ENCODE measurements at places on chromosomes 2 and 18. TPM values are rescaled to one million over a fixed set of nuclear protein-coding genes. Genes with fewer than 3 reads are reported as not detected.

- no peak for DNase-seq
Measured at GRCh38 chr2:158716121-158716791, 78.9 kb upstream of the DAPL1 start.

DNA sequence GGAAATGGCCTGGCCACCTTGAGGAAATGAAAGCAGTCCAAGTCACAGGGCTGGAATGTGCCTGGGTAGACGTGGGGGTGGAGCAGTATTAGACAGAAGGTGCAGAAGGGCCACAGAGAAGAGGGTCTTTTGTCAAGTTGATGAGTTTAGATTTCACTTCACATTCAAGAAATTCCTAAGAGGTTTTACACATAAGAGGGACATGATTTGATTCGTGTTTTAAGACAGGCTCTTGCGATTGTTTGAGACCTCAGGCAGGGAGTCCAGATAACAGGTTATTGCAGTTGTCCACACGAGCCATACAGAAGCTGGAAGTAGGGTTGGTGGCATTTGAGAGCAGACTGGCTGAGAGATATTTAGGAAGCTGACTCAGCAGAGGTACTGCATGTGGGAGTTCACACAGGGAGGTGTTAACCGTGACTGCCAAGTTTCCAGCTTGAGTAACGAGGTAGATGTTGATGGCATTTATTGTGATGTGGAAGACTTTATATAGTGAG, 64.6 kb downstream of the NEB start:
- DNase-seq: no peak

- DNase-seq: no peak
Measured at GRCh38 chr2:155748131-155748530, 584.4 kb downstream of the NR4A2 start.

DNA sequence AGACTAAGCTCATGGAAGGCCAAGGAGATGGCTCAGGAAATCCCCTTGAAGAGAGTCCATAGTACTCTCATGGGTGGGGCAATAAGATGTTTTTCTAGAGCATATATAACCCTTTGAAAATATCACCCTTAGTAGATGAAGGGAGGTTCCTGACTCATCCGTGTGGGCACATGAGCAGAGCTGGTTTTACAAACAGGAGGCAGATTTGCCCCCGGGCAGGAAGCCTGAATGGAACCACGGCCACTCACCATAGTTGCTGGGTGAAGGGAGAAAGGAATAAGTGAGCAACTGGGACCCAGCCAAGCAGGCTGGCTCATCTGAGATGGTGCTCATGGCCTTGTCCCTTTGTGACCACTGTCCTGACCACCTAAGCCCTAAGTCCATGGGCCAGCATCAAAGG, 29.0 kb upstream of the MAPRE3 start:
- DNase-seq: no peak

DNA sequence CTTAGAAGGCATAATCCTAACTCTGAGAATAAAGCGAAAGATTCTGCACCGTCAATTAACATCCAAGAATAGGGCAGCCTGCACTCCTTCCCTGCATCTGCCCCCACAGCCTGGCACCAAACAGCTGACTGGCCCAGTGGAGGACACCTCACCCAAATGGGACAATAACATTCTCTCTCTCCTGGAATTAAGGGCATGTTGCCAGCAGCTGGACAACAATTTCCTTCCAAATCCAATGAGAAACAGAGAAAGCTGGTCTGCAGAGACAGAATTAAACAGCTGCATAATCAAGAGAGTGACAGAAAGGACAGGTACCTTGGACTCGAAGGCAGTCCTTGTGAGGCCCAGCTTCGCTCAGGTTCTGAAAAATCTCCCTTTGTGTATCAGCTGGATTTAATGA, 15.0 kb downstream of the COX7A2L start:
- no peak for DNase-seq

DNA sequence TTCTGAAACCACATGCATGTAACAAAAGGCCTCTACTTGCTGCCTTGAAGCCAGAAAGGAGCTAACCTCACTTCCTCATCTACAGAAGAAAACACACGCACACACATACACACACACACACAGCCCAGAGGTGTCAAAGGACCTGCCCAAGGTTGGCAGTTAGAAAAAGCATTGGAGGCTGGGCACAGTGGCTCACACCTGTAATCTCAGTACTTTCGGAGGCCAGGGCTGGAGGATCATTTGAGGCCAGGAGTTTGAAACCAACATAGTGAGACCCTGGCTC, 125.9 kb upstream of the RNF152 start:
- no peak for DNase-seq

DNA sequence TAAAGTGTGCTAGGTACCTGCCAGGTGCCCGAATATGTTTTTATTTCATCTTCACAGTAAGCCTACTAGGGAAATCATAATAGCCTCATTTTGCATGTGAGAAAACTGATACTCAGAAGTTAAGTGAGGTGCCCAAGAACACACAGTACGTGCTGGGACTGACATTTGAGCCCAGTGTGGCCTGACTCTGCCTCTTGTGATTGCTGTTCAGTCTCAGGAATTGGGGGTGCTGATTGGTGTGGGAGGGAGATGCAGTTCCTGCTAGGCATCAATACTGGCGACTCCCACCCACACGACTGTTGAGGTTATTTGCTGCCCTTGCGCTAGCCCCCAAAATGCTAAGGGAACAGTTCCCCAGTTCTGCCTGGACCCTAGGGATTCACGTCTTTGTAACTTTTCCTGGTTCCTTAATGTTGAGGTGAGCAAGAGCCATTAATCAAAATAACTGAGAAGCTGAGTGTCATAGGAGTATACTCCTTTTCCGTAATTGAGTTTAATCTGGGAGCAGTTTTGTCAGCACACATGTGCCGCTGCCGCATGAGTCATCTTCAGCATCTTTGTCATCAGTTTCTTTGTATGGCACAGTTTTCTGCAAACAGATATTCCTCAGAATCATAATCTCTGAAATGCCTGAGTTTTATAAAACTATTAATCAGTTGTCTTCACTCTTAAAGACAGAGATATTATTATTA, 120.7 kb downstream of the NCK2 start:
- DNase-seq: no peak

- DNase-seq: no peak
Measured at GRCh38 chr2:6926071-6926732, 9.0 kb downstream of the RNF144A start.

DNA sequence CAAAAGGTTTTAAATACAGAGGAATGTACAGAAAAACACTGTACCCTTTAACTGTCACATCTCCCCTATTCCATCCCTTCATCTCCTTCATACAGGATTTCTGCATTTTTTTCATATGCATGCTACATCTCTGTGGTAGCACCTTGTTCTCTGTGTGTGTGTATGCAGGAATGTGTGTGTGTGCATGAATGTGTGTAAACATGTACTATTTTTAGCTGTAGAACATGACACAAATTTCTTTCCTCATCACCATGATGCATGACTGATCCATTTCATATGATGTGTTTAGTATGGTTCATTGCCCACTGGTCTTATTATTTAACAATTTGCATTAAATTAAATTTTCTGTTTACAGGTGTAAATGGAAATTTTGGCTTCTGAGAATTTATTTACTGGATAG, 21.5 kb upstream of the ZEB2 start:
- DNase-seq: no peak

DNA sequence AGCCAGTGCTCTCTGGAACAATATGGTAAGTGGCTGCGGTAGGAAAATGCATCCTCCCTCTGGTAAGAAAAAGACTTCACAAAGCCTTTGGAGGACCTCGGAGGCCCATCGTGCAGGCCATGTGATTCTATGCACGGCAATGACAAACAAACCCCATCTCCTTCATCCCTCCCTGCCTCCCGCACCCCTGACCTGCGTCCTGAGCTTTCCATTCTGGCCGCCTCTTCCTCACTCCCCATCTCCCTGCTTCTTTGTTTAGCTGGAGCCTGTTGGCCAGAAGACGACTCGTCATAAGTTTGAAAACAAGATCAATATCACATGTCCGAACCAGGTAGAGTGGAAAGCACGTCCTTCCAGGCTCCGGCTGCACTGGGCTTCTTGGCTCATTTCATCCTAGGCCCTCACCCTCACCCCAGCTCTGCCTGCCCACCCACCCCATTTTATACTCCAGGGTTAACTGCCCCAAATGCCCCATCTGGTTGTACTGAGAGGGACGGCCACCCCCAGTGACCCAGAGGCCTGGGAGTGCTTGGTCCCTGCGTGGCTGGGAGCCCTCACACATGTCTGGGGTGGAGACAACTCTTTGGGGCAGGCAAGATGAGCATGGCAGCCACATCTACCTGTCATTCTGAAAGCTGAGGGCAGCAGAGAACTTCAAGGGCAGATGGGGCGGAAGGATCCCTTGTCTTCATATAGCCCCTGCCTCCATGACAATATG, 94.0 kb downstream of the PLB1 start:
- no peak for DNase-seq

- DNase-seq: no peak
Measured at GRCh38 chr18:22429564-22429963, 11.8 kb upstream of the CTAGE1 start.

DNA sequence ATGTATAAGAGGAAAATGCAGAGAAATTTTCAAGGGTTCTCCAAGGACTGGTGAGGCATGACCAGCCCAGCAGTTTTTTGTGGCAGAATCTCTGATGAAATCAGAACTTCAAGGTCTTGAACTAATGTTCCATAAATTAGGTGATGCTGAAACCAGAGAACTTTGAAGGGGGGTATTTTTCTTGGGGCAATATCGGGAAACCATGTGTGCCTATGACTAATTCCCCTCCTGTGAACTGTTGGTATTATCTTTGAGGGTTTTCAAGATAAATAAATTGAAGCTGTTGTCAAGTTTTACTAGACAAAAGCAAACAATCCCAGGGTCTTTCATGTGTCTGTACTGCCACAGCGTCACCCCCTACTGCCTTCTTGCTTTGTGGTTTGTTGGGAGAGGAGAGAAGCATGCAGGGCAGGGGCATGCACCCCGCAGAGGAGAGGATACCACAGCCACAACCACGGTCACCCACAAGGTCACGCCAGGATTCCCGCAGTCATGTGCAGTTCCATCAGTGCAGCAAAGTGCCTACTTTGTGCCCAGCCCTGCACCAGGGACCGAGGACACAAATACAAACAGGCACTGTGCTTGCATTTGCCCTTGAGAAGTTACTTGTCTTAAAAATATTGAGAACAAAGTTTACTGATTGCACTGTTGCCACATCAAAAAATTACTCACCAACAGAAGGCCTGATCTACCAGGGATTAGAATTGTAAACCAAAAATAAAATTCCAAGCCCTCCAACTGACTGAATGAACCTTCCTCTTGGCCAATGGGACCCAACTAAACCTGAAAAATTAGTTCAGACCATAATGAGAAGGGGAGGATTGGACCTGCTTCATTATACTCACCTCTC, 413.3 kb upstream of the TRIB2 start:
- no peak for DNase-seq

The GPBAR1 gene
- total RNA-seq: 0.88 TPM

The TMEM17 gene
- total RNA-seq: not detected

The PMAIP1 gene
- total RNA-seq: 105 TPM

The CTDSP1 gene
- 86.8 TPM for total RNA-seq

The TXNDC2 gene
- not detected for total RNA-seq

The TFCP2L1 gene
- total RNA-seq: 0.06 TPM

The DIS3L2 gene
- total RNA-seq: 44.0 TPM

The CYS1 gene
- not detected for total RNA-seq
